GM12878 (cell line): ENCODE measurements at places on chromosomes 7 and 10.

GRCh38 chr10:67140641-67141040, 214.8 kb downstream of the LRRTM3 start:
- no peak for DNase-seq

DNA sequence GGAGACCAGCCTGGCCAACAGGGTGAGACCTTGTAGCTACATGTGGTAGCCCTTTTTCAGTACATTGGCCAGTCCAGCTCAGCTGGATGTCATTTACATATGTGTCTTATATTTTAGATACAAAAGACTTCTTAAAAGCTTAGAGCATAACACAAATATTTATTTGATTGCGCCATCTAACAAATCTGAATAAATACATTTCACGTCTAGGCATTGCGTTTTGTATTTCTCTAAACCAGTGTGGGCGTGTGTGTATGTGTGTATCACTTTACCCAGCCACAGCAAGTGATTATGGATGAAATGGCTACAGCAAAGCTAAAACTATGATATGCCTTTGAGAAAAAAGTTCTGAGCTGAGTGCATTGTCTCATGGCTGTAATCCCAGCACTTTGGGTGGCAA, 14.0 kb downstream of the RABGEF1 start:
- DNase-seq, result no peak

GRCh38 chr10:49612513-49613164, 1.2 kb upstream of the CHAT start:
- no peak for DNase-seq

DNA sequence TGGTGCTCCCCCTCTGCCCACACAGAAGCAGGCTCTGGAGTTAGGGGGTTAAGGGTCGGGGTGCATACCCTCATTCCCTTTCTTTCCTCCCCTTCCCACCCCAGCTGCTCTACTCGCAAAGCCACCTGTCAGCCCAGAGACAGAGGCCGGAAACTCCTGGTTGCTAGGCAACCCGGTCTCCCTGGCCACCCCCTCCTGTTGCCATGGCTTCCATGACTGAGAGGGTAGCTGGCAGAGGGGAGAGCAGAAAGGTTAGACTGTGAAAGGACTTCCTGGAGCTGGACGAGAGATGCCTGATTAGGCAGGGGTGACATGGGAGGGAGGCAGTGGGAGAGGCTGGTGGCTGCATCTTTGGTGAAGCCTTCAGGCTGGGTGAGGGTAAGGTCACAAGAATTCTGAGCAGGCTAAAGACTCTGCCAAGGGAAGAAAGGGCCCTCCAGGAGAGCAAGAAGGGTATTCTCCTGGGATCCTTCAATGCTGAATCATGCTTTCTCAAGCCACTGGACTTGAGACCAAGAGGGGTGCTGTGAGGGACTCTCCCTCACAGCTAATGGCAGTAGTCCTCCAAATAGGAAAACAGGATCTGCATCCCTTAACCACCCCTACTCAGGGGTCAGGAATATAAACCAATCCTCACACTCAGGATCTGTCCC, 5.4 kb downstream of the PSD start:
- DNase-seq, result no peak

DNA sequence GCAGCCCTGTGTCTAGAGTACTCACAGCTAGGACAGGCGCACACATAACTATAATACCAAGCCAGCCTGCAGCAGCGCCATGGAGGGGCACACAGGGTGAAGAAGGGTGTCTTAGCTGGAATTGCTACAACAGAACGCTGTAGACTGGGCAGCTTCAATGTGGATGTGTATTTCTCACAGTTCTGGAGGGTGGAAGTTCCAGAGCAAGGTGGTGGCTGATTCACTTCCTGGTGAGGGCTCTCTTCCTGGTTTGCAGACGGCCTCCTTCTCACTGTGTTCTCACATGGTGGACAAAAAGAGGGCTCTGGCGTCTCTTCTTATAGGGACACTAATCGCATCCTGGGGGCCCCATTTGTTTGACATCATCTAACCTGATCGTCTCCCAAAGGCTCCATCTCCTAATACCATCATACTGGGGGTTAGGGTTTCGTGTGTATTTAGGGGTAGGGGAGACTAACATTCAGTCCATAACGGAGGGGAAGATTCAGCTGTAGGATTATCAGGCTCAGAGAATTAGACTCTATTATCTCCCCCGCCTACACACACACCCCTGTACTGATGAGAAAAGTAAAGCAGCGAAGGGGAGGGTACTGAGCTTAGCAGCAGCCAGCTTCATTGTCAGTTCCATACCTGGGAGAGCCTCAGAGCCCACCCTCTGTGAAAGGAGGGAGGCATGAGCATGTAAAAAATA, 289.1 kb downstream of the CCDC3 start:
- DNase-seq, result no peak

- no peak for DNase-seq
Measured at GRCh38 chr10:12228851-12229250, 32.9 kb downstream of the CDC123 start.

DNA sequence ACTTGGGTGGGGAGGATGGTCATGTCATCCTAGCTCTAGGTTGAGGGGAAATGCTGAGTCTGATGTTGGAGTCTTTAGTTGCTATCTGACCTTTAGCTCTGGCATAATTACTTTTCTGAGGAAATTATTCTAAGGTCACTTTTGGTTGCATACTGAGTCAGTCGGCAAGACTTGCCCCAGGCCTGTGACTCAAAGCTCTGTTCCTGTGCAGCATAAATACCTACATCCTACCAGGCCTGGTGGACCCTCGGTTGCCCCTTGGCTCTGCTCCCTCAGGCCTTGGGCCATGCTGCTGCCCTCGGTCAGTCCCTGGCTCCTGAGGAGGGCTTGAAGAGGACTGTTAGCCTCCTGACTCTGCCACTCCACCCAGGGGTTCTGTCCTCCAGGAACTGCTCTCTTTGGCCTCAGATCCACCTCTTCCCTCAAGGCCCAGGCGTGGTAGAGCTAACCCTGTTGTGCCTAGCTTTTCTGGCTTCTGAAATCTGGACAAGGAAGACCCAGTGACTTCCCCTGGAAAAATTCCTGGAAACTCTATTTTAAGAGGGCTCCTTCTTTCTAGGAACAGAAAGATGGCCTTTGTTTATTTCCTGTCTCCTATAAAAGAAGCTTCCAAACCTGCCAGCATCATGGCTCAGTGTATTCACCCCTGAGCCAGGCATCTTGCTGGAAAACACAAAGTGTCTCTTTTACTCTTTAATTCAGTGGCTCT, 71.2 kb downstream of the TMEM178B start:
- no peak for DNase-seq
